ENCODE measurements at places on chromosomes 12 and 14.

GRCh38 chr12:102874819-102875218, 42.2 kb downstream of the PAH start:
- no peak for DNase-seq

DNA sequence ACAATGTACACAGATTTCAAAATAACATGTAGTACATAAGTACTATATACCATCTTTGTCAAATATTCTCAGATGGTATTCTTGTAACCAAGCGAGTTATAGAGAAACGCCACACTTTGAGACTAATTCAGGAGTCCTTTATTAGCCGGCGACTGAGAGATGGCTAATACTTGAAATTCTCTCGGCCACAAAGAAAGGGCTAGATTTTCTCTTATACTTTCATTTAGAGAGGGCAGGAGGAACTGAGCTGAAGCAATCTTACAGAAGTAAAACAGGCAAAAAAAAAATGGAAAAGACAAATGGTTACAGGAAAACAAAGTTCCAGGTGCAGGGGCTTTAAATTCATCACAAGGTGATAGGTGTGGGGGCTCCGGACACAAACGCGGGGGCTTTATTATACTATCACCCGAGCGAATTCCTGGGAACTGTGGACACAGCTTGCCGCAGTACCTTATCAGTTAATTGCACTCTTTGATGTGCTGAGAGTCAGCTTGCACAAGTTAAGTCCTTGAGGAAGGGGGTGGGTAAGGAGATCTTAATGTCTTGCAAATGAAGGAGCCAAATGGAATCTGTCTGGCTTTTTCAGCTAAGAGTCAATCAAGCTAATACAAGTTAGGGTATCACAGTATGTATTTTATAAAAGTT, 382.3 kb downstream of the KCNH5 start:
- no peak for DNase-seq

DNA sequence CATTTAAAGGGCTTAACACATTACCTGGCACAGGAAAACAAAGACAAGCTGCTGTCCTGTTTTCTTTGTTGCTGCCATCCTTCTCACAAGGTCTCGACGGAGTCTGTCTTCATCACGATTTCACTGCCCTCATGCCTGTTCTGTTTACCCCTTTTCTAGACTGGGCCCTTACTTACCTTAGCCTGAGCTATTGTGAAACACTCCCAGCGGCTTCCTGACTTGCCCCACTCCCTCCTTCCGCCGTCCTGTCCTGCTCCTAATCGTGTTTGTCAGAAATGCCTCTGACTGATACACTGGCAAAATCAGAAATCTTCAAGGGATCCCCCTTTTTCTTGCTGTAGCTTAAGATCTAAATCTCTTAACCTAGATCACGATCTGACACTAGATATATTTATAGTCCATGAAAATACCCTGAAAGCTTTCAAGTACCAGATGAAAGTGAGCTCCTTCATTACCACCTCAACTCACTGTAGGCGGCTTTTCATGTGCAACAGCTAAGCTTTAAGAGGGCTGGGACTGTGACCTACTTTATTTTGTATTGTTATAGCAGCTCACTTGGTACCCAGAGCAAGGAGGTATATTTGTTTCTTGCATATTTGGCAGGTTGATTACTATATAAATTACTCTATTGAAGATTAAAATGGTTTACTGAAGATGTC, 32.1 kb downstream of the TECPR2 start:
- DNase-seq: peak; percentile 24

GRCh38 chr12:103279444-103279843, 216.3 kb downstream of the C12orf42 start:
- DNase-seq: no peak

GRCh38 chr14:81093651-81094050, 127.1 kb downstream of the GTF2A1 start:
- no peak for DNase-seq

DNA sequence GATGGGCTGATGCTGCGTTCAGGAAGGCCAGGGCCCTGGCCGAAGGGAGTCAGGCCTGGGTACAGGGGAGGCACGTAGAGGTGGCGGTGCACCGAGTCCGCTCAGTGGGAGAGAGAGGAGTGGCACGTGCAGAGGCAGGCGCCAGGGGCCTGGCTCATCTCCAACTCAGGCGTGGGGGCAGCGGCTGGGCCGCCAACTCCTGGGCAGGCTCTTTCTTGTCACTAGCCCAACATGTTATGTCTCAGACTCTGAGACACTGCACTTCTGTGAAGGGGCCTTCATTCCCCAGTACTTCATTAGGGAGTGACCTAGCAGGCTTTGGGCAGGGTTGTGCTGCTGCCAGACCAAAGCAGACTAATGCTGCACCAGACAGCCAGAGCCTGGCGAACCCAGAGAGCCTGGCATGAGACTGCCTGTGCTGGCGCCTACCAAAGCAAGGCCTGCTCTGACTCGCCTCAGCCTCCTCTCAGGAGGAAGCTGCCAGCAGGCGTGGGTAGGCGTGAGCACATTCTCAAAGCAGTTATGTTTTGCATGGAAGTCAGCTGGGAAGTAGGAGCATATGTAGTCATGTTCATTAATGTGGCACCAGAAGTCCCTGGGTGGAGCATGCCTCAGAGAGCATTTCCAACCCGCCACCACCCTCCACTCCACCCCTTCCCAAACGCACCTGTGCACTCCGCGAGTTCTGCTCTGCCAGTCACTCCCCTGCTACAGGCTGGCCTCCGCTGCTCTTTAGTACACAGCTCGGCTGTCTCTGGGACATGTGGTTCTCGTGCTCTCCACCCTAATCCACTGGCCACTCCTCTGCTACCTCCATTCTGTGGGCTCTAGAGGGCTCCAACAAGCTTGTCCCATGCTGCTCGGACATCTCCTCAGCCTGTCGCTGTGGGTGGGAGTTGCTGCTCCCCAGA, 9.7 kb downstream of the CKB start:
- no peak for DNase-seq

GRCh38 chr12:71276541-71276940, 118.7 kb upstream of the TSPAN8 start:
- no peak for DNase-seq

GRCh38 chr14:51657762-51658161, 6.1 kb downstream of the FRMD6 start:
- DNase-seq: peak; percentile 43

DNA sequence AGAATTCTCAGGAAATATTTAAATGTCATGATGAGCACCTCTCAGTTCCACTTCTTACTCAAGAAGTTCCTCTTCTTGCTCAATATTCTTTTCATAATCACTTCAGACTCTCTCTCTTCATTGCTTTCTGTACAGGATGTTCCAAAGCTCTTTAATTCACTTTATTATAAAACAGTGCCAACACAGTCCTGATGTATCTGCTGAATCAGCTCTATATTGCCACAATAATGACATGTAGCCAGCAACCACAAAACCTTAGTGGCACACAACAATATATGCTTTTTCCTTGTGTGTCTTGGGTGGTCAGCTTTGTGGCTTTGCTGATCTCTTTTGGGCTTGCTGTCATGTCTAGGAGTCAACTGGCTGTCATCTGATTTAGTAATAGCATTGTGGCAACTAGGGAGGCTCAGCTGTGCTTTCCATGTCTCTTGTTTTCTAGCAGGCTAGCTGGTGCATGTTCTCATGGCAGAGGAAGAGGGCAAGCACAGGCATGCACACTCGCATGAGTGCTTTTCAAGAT, 52.8 kb upstream of the SLC2A13 start:
- DNase-seq: no peak

- DNase-seq: no peak
Measured at GRCh38 chr12:60191676-60192359, 596.0 kb downstream of the SLC16A7 start.

DNA sequence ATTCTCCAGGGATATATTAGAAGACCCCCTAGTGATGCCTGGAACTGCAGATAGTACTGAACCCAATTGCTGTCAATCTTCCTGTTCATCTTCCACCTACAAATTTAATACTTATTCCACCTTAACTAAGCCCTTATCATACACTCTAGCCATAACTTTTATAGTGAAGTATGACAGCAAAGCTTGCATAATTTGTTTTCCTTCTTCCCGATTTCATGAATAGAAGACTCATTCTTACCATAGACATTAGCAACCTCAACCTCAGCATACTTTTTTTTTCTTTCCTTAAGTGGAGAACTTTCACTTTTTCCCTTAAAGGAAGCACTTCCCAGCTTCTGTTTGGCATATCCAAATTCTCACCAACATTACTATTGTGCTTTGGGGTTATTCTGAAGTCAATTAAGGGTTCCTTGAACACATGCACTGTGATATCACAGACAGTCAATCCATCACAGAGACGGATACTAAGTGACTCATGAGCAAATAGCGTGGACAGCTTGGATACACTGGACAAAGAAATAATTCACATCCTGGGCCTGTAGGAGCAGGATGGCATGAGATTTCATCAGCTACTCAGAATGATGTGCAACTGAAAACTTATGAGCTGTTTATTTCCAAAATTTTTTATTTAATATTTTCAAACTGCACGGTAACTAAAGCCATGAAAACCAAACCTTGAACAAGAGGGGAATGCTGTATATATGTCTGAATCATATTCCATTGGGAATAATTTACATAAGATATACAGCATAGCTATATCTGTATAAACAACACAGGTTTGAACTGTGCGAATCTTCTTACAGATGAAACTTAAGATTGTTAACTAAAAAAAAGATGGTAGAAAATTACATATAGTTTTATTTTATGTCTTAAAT, 63.9 kb downstream of the SYT1 start:
- no peak for DNase-seq

DNA sequence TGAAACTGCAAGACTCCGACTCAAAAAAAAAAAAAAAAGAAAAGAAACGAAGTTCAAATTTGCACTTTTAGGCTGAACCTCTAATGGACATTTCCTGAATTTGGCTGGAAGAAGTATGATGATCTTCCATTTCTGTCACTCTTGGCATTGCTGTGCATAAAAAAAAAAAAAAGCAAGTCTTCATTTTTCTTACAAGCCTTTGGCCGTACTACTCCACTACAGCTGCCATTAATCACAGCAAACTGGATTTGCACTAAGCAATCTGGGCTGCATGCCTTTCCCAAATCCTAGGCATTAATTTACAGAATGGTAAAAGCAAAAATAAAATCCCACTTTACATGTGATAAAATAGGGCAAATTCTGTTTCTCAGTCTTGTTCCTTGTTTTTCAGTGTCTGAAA, 7.1 kb downstream of the CSRP2 start:
- DNase-seq: no peak

DNA sequence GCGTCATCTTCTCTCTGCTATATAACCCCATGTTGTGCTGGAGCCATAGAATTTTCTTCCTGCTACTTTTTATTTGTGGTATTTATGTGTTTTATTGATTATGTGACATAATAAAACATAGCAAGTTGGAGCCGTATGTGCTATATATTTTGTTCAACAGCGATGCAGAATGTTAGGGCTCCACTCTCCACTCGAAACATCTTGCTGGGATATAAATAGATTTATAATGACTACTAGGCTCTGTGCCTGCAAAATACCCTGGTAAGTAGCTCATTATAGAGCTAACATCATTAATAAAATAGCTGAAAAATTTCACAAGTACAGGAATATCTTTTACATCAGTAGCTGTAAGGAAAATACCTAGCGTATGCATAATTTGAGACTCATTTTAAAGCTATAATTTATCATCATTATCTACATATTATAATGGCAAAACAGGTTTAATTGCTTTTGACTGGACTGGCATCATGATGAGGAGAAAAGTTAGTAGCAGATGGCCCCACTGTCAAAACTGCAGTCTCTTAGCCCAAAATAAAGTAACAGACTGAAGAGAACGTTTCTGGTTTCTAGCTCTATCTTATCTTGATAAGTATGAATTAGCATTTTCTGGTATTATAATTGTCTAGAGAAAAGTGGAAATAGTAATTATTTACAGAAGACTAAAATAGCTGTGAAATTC, 263.0 kb downstream of the NEDD1 start:
- DNase-seq: no peak

DNA sequence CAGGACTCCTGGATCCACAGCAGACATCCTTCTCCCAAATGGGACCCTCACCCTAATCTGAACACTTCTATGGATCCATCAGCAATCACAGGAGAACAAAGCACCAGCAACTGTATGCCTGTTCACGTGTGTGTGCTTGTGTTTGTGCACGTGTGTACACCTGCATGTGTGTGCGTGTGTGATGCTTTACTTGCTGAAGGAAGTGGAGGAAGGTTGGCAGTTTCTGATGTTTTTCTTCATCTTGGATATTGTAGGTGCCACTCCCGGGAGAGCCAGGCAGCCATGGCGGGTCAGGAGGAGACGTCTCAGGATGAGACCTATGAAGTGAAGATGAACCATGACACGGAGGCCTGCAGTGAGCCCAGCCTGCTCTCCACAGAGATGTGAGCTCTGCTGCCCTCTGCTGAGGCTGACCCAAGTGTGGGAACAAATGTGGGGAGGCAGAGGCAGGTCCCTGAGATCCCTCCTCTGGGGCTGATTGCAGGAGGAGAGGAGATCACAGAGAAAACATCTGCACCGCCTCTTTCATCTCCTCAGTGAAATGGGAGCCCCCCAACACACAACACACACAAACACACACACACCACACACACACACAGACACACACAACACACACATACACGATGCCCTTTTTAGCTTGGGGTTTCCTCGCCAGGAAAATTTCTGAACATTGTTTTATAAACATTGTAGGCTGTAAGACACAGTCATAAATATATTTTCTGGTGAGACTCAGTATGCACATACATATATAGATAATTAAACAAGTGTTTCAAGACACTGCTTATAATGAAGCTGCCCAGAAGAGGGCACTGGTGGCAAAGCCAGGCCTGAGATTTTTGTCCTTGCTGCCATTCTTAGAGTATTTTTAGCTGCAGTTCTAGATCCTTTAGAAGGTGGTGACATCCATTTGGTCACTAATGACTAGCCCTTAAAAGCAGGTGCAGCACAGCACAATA, 112.2 kb upstream of the FKBP4 start:
- DNase-seq: peak; percentile 35

DNA sequence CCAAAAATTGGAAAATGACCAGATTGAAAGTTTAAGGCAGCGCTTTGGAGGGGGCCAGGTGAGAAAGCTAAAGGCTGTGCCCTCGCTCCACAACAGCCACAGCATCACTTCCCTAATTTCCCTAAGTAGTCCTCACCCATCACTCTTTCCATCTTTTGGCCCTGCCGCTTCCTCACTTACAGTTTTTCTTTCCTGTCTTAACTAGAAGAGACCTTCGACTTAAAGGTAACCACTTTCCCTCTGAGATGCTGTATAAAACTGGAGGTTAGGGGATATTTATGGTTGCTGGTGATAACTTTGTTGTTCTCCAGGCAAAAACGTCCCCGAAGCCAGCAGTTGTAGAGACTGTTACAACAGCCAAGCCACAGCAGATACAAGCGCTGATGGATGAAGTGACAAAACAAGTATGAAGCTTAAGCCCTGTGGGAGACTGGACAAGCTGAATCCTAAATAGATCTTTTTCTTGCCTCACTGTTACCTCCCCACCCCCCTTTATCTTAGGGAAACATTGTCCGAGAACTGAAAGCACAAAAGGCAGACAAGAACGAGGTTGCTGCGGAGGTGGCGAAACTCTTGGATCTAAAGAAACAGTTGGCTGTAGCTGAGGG, 4.3 kb downstream of the DDIT3 start:
- no peak for DNase-seq
